ENCODE measurements at places on chromosomes 6 and 20.

DNA sequence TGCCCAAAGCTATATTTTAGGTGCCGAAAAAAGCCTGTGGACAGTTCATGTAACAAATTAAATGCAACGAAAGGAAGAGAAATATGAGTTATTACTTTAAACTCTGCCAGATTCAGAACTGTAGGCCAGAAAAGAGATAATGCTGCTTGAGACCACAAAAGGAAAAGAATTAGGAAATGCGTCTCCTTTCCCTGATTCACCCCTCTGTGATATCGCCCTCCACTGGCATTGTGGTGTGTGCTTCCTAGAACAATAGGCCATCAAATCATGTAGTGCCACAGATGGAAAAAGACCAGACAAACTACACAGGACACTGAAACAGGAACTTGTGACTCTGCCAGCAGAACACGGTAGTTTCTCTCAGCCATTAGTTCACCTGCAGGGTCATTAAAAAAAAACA is 14.7 kb upstream of the LAMA4 start:
- DNase-seq = no peak

- no peak for DNase-seq
Observed at GRCh38 chr6:33894438-33894837, 90.6 kb upstream of the MLN start.

- DNase-seq = no peak
Observed at GRCh38 chr6:144936764-144937163, 651.6 kb downstream of the UTRN start.

- DNase-seq = no peak
Observed at GRCh38 chr6:16799279-16800193, 38.3 kb upstream of the ATXN1 start.

DNA sequence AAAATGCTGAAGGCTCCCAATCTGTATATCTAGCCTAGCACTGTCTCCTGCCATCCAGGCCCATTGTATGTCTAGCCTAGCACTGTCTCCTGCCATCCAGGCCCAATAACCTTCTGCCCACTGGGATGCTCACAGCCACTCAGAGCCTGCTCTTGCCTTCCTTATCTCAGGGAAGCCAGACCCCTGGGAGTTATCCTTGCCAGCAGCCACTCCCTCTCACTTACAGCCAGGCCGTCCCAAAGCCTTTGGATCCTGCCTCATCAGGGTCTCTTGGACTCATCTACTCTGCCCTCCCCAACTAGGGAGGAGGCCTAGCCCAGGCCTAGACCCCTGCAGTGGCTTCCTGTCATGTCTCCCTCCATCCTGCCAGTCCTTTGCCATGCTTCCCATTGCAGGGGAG is 37.3 kb downstream of the KIF3B start:
- DNase-seq = no peak

GRCh38 chr20:57161478-57162361 is 104.7 kb downstream of the BMP7 start:
- DNase-seq = no peak

- DNase-seq = no peak
Observed at GRCh38 chr6:132780770-132781371, 17.6 kb downstream of the SLC18B1 start.

- DNase-seq = peak; percentile 50
Observed at GRCh38 chr6:134097114-134097707, 44.8 kb upstream of the SLC2A12 start.

DNA sequence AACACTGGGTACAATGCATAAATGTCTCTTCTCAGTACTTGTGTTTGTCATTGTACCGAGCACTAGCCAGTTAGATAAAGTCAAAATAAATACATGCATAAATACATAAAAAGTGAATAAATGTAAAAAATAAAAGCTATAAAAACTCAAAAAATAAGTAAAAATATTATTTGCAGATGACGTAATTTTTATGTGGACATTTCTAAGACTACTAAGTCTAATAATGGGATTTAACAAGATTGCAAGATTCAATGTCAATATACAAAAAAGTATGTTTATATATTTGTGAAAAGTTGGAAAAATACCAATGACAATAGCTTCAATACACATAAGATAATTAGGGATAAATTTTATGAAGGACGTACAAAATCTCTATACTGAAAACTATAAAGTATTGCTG is 639.6 kb downstream of the CBLN4 start:
- DNase-seq = no peak

- DNase-seq = no peak
Observed at GRCh38 chr20:61728786-61729770, 336.6 kb downstream of the TAF4 start.

GRCh38 chr20:50227506-50227905 is 36.9 kb downstream of the CEBPB start:
- no peak for DNase-seq

- no peak for DNase-seq
Observed at GRCh38 chr20:4604580-4604979, 117.1 kb upstream of the PRND start.

DNA sequence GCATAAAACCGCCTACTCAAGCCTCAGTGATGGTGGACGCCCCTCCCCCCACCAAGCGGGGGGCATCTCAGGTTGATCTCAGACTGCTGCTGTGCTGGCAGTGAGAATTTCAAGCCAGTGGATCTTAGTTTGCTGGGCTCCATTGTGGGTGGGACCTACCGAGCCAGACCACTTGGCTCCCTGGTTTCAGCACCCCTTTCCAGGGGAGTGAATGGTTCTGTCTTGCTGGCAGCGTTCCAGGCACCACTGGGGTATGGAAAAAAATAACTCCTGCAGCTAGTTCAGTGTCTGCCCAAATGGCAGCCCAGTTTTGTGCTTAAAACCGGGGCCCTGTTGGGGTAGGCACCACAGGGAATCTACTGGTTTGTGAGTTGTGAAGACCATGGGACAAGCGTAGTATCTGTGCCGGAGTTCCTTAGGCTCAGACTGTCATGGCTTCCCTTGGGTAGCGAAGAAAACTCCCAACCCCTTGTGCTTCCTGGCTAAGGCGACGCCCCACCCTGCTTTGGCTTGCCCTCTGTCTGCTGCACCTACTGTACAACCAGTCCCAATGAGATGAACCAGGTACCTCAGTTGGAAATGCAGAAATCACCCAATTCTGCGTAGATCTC is 1334.5 kb upstream of the ADGRB3 start:
- DNase-seq = no peak

- no peak for DNase-seq
Observed at GRCh38 chr6:82131441-82131840, 116.1 kb downstream of the IBTK start.

DNA sequence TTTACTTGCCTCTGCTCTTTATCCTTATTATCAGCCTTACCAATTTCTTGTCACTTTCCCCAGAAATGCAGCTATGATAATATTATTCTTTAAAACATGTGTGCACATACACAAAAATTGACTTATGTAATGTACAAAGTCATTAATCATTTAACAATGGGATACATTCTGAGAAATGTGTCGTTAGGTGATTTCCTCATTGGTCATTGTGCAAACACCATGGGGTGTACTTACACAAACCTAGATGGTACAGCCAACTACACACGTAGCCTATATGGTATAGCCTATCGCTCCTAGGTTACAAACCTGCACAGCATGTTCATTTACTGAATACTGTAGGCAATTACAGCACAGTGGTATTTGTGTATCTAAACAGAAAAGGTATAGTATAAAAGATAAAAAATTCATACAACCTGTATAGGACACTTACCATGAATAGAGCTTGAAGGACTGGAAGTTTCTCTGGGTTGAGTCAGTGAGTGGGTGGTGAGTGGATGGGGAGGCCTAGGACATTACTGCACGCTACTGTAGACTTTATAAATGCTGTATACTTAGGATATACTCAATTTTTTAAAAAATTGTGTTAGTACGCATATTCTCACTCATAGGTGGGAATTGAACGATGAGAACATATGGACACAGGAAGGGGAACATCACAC is 56.9 kb downstream of the HIVEP1 start:
- no peak for DNase-seq

GRCh38 chr20:2759143-2759542 is 41.3 kb downstream of the CPXM1 start:
- no peak for DNase-seq

- DNase-seq = no peak
Observed at GRCh38 chr6:6614096-6614982, 25.8 kb downstream of the LY86 start.

- no peak for DNase-seq
Observed at GRCh38 chr20:49671433-49671832, 42.2 kb downstream of the B4GALT5 start.

GRCh38 chr6:912871-913835 is 220.2 kb upstream of the EXOC2 start:
- DNase-seq = no peak

DNA sequence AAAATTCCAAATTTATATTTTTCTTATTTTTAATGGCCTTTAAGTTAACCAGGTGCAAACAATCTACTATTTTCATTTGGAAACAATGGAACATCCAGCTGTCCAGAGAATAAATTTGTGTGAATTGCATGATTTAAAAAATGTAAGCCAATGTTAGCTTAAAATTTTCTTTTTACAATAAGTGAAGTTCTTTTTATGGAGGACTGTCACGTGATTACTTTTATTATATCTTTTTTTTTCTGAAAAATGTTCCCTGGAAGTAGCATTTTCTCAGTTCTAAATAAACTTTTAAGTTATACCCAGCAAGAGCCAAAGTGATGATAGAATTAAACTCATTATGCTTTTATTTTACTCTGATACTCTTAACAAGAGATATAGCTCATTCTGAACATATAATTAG is 267.7 kb upstream of the SLC35B3 start:
- DNase-seq = no peak

GRCh38 chr20:11970243-11970836 is 52.6 kb downstream of the BTBD3 start:
- no peak for DNase-seq

GRCh38 chr6:44265722-44266233 is 427 bp upstream of the NFKBIE start:
- no peak for DNase-seq

DNA sequence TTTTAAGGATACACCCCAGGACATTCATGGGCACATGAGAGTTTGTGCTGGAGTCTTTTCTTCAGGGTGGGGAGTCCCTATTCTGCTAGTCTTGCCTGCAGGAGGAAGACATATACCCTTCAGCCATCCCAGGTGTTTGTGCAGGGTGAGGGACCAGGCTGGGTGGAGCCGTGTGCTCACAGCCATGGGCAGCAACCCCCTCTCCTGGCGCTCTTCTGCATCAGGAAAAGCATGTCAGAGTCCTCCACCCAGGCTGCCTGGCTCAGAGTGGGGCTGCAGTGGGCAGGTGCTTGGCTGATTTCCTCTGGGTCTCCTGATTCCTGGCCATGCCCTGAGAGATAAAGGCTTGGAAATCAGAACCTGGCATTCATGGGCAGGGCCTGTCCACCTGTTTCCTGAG is 22.7 kb upstream of the MLN start:
- no peak for DNase-seq

- no peak for DNase-seq
Observed at GRCh38 chr6:29567541-29567940, 8.0 kb upstream of the UBD start.

DNA sequence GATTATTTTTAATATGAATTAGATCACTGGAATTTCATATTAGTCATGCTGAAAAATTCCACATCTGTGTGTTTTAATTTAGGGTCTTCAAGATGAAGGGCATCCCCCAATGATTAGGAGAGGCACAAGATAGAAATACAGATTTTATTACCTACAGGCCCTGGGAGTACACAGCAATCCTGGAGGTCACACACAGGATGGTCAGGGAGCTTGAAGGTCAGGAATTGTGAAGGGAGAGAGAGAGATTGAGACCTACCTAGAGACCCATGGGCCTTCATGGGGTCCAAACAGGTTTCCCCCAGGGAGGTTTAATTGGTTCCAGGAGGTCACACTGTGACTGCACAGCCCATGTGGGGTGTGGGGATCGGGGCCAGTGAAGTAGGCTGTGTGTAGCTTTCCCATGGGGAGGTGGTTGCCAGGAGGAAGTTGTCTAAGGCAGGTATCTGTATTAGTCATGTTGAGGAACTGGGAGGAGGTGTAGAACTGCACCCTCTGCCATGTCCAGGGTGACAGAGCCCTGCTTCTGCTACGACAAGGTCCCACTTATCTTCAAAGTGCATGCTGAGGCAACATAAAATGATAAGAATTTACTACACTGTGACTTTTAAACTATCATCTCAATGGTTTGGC is 18.3 kb downstream of the SNX9 start:
- DNase-seq = no peak

GRCh38 chr20:58223358-58223941 is 5.0 kb downstream of the ANKRD60 start:
- no peak for DNase-seq

DNA sequence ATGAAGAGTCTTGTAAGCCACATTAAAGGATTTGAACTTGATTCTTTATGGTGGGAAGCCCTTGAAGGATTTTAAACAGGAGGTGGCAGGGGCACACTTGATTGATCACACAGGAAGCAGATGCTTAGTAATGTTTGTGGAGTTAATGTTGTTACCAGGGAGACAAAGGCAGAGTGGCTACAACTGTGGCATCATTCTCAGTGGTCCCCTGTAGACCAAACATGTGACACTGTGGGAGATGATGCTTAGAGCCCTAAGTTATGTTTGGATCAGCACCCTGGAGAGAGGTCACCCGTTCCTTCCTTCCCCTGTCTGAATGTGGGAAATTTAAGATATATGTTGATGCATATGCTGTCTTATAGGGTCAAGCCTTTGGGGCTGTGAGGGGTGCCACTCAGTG is 53.2 kb downstream of the EIF2S2 start:
- DNase-seq = no peak

GRCh38 chr20:63847237-63848002 is 13.9 kb upstream of the ABHD16B start:
- no peak for DNase-seq

GRCh38 chr6:26205625-26206574 is 118.7 kb downstream of the HFE start:
- DNase-seq = no peak

GRCh38 chr6:17466707-17467106 is 73.3 kb downstream of the CAP2 start:
- no peak for DNase-seq

- no peak for DNase-seq
Observed at GRCh38 chr20:56788671-56789610, 159.8 kb downstream of the TFAP2C start.

GRCh38 chr6:72760114-72760793 is 138.4 kb downstream of the KCNQ5 start:
- DNase-seq = no peak

DNA sequence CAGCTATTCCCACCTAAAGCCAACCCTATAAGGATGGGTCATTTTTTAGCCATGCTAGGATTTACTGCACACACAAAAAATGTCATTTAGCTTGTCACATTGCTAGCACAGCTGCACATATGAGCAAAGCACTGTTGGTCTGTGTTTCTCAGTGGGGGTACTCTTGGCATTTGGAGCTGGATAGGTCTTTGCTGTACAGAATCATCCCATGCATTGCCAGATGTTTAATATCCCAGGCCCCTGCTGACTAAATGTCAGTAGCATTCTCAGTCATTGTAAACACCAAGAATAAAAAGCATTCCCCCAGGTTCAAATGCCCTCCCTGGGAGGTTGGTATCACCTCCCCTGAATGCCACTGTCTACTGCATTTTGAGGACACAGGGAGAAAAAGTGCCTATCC is 14.6 kb upstream of the LTV1 start:
- no peak for DNase-seq

GRCh38 chr6:4441981-4442434 is 306.6 kb upstream of the ECI2 start:
- no peak for DNase-seq

Measured in stimulated activated CD4-positive, alpha-beta T cell treated with anti-CD3 and anti-CD28 coated beads, Interleukin-4, amount 100 ng/mL, for 48 hours (primary cell).